ENCODE measurements at places on chromosomes 6 and 20.

DNA sequence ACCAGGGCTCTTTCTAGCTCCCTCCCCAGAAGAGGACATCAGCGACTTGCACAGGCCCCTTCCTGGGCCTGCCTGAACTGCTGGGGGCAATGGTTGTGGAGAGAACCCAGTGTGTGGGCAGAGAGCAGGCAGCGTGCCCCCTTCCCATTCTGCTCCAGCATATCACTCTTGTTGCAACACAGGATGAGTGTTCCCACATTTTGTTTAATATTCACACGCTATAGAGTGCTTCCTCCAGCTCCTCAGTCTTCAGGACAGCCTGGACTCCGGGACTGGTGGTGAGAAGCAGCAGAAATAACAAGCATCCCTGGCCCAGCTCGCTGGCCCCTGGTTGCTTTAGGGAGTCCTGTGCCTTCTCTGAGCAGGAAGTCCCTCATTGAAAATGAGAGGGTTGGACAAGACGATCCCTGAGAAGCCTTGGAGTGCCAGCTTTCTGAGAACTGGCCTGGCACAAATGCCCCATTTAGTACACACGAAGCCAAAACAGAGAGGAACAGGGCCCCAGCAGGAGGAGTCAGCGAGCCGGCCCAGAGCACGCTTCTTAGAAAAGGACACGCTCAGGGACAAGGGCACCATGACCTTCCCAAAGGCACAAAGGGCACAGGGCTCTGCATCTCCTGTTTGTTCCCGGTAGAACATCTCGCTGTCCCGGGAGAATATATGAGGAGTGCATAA, 84.2 kb upstream of the FOXC1 start:
- DNase-seq: no peak

DNA sequence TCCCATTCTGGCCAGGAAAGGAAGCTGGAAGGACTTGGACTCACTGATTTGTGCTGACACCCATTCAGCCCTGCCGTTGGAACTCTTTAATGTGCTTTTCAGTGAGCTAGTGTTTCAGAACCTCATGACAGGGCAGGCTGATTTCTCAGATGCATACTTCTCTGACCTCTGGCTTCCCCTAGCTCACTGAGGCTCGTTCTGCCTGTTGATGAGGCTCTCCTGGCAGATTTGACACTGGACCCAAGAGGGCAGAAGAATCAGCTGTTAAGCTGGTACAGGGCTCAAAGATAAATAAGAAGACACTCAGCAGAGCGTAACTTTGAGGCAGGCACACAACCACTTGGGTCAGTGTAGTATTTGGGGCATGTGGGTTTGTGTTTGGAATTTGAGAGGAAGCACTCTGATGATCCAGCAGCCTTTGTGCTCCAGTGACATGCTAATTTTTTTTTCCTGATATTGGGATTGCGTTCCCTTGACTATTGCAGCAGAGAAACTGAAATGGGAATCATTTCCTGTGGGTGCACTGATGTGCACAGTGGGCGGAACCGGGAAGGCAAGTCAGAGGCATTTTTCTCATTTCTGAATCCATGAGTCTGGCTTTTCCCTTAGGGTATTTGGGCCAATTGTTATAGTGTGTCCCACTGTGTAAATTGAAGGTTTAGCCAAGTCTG, 80.2 kb downstream of the CARMIL1 start:
- no peak for DNase-seq

GRCh38 chr6:16292942-16293341, 54.6 kb downstream of the GMPR start:
- no peak for DNase-seq

- no peak for DNase-seq
Observed at GRCh38 chr6:161010418-161010817, 18.8 kb downstream of the MAP3K4 start.

GRCh38 chr6:75444899-75445298, 48.7 kb downstream of the FILIP1 start:
- no peak for DNase-seq

DNA sequence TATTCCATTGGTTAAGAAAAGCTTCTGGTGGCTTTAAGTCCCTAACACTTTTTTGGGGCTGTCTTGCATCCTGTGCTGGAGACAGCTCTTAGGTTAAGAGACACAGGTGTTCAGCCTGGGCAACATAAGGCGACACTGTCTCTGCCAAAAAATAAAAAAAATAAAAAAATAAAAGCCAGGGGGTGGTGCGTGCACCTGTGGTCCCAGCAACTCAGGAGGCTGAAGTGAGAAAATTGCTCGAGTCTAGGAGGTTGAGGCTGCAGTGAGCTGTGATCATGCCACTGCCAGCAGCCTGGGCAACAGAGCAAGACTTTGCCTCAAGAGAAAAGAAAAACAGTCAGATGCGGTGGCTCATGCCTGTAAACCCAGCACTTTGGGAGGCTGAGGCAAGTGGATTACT, 55.6 kb upstream of the ZMYND8 start:
- DNase-seq: no peak

GRCh38 chr6:32370505-32370904, 1.2 kb downstream of the TSBP1 start:
- DNase-seq: no peak

- no peak for DNase-seq
Observed at GRCh38 chr6:160349020-160349441, 853 bp downstream of the SLC22A3 start.

GRCh38 chr6:137763886-137764285, 103.2 kb upstream of the TNFAIP3 start:
- no peak for DNase-seq

DNA sequence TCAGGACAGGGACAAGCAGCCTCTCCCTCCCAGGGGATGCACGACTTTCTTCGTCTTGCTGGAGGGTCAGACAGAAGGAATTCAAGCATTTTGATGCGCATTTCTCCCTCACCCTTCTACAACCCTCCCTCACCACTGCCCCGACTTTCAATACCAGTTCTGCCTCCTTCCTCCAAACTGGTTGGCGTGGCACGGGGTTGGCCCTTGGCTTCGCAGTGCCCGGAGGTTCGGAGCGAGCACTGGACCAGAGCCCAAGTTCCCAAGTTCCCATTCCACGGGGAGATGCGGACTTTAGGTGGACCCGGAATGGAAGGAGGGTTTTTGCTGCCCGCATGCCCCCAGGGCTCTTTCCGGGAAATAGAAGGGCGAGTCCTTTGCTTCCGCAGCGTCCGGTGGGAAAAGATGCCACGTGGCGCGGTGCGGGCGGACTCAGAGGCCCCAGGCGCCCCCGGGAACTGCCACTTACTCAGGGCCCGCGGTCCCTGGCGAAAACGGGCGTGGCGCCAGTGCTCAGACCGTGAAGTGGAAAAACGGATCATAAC, 8.0 kb upstream of the LAMP5 start:
- DNase-seq: no peak

DNA sequence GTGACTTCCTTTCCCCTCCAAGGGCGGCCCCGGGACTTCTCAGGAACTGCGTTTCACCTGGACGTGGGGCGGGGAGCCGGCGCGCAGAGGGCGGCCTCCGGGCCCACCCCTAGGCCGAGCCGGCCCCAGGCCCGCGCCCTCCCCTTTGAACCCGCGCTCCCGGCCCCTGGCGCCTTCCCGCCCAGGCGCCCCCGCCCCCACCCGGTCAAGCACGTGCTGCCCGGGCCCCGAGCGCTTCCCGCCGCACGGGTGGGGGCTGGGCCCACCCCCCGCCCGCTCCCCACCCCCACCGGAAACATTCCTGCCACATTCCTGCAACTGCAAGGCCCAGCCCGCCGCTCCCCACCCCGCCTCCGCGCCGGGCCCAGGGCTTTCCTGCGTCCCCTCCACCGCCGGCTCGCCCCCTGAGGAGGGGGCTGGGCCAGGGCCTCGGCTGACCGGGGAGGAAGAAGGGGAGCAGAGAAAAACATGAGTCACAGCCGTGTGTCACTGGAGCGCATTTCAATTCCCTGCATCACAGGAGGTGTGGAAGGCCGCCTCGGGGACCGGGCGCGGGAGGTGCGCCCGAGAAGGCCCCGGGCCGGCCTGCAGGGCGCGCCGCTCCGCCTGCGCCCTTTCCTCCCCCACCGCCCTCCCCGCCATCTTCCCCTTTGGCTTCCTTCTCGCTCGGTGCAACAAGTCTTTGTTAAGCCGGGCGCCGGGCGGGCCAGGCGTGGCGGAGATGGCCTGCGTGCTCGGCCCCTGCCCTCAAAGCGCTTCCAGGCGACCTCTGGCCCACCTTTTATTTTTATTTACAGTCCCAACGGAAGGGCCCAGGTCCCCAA, 1.2 kb upstream of the HMGA1 start:
- DNase-seq: no peak

Measured in stimulated activated CD8-positive, alpha-beta memory T cell treated with anti-CD3 and anti-CD28 coated beads, Interleukin-7, amount 100 ng/mL, for 24 hours (primary cell).